ENCODE measurements at places on chromosomes 11 and 22. TPM values are rescaled to one million over a fixed set of nuclear protein-coding genes. Genes with fewer than 3 reads are reported as not detected.

The MMP8 gene
- not detected for total RNA-seq

The OR10A2 gene
- not detected for total RNA-seq

The POLR3H gene
- 54.2 TPM for total RNA-seq

The OR4D5 gene
- not detected for total RNA-seq

The RFPL2 gene
- not detected for total RNA-seq

The MED19 gene
- total RNA-seq, result 12.7 TPM

- DNase-seq, result no peak
These were observed 27.5 kb upstream of the MTNR1B start for GRCh38 chr11:92941676-92942571.

DNA sequence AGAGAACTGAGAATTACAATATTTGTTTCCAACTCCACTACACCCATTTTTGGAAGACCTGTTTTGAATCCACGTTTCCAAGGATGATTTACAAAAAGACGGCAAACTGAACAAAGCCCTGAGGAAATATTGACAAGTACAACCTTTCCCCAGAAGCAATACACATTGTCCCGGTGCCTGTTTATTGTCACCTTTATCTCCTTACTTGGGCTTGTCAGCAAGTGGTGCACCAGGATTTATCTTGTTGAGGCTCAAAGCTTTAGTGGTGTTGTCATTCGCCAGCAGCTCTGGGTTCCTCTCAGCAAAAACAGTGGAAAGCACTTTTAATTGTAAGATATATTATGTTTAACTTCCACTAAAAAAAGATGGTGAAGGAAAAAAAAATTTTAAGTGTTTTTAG, 1191.9 kb upstream of the TENM4 start:
- DNase-seq, result no peak

DNA sequence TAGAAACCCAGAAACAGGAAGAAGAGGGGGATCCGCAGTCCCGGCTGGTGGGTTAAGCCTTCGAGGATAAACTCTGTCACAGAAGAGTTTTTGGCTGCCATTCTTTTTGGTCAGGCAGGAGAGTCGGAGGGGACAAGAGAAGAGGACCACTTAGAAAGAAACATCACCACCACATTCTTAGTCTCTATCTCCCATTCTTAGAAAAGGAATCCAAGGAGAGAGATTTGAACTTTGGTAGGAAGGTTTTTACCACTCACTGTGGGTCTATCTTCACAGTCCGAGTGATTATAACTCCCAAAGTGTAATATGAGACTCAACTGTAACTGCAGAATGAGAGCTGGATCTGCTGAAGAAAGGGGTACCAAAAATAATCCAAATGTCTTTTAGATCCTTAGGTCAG, at the start of gene OR8B12:
OR8B12 (minus strand) TSS at position 101 of the 400 bp plus-strand sequence; CDS start at position 101, 0 bp downstream.
- no peak for DNase-seq

- DNase-seq, result no peak
These were observed 13.5 kb downstream of the CCDC81 start for GRCh38 chr11:86388198-86388597.

GRCh38 chr11:101487775-101488174, 96.0 kb downstream of the TRPC6 start:
- DNase-seq, result no peak

DNA sequence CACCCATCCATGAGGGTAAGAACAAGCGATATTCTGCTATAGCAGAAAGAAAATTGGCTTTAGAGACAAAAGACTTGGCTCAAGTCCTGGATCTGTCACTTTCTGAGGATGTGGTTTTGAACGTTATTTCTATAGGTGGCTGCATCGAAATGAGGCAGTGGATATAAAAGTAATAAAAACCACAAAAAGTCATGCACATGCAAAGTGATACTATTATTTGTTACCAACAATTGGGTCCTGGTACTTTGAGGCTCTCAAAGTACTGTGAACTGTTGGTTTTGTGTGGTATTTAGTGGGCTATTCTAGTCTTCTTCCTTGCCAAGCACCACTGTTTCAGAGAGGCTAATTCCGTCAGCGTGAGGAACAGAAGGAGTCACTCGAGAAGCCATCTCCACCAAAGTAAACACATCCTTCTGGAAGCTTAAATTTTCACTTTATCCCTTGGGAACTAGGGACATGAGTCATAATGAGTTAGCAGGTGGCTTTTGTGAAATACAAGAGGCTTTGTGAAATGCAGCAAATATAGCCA, 13.1 kb downstream of the UBASH3B start:
- no peak for DNase-seq

- peak; percentile 46 for DNase-seq
These were observed 6.4 kb downstream of the SIGIRR start for GRCh38 chr11:408154-409007.

DNA sequence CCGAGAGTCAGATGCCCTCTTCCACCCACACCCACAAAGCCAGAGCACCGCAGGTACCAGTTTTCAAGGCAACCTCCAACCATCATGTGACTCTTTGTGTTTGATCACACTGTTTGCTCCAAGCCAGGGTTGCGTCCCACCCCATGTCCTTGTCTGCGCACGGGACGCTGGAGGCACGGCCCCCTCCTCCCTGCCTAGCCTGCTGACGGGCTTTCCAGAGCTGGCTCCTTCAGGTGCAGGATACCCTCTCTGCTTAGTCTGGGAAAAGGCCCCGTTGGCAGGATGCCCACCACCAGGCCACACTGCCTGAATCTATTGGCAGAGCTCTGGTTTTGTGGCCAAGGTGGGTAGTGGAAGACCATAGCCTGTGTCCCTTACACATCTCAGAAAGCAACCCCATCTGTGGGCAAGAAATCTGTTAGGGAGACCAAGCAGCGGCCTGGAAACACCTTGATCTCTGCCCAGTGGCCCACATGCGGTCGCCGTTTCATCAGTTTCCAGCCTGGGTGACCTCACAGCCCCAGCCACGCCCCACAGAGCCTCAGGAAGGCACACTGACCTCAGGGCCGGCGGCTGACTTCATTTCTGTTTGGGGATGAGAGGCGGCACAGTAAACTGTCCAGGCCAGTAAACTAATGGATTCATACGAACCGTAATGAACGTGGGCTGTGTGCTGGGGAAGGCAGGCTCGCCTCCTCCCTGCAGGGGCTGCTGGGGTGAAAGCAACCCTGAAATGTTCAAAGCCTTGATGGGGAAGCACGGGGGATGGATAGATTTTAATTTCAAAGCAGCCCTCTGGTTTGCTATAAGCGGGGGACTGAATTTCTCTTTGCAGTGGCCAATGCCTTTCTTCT, 25.8 kb downstream of the CDPF1 start:
- no peak for DNase-seq

DNA sequence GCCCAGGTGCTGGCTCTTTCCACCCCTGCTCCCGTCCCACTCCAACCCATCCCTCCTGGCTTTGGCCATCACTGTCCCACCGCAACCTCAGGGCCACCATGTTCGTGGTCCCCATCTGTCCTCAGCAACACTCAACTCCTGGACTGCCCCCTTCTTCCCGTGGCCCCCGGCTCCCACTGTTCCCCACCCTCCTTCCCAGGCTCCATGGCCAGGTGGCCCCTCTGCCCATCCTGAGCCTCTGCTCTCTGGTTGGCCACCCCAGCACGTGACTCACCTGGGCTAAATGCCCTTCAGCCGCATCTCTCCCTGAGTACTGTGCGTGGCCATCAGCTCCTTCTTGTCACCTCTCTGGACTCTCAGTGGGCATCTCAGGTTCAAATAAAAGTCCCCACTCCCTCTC, 41.6 kb upstream of the PHF21B start:
- DNase-seq, result no peak

- no peak for DNase-seq
These were observed 592.0 kb downstream of the BRD1 start for GRCh38 chr22:49235463-49236300.

DNA sequence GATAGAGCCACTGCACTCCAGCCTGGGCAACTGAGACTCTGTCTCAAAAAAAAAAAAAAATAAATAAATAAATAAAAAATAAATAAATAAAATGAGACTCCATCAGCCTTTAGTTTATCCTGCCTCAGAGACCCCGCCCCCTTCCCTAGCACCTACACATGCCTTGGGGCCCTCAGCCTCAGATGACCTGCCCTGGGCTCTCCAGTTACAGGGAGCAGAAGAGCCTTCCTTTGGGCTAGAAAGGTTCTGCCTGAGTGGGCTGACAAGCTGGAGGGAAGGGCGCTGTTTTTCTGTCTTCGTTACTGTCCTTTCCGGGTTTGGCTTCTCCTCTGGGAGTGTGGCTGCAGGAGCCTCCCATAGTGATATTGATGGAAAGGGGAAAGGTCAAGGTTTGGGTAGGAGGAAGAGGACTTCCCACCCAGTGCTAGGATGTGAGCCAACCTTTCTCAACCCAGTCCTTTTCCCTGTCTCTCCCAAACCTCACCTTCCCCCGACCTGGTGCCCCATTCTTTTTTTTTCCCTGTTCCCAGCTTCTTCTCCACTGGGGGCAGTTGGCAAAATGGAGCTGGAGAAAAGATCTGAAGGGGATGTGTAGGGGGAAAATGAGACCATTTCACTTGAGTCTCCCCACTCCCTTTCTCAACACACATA, 1.5 kb upstream of the SF3B2 start:
- DNase-seq, result no peak

GRCh38 chr11:68216171-68216938, 3.3 kb upstream of the KMT5B start:
- no peak for DNase-seq

DNA sequence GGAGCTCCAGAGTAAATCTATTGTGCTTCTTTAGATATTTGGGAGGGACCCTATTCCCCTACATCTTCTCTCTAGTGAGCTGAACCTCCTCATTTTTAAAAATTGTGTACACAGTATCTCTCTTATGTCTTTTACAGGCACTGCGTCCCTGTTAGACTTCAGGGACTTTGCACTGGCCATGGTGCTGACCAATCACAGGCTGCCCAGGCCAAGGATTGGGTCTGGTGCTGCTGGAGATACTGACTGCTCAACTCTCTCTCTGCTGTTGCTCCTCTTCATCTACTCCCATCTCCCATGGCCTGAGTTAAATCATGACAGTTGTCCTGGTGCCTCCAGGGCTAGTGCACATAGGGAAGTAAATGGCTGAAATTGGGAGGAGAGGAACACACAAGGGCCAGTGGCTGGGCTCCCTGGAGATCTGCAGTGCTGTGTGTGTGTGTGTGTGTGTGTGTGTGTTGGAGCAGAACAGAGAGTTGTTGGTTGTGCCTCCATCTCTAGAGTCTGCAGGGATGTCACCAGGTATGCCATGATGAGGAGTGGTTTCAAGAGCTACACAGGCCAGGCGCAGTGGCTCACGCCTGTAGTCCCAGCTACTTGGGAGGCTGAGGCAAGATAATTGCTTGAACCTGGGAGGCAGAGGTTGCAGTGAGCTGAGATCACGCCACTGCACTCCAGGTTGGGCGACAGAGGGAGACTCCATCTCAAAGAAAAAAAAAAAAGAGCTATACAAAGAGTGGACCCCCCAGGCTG, 155.3 kb downstream of the ST3GAL4 start:
- no peak for DNase-seq

DNA sequence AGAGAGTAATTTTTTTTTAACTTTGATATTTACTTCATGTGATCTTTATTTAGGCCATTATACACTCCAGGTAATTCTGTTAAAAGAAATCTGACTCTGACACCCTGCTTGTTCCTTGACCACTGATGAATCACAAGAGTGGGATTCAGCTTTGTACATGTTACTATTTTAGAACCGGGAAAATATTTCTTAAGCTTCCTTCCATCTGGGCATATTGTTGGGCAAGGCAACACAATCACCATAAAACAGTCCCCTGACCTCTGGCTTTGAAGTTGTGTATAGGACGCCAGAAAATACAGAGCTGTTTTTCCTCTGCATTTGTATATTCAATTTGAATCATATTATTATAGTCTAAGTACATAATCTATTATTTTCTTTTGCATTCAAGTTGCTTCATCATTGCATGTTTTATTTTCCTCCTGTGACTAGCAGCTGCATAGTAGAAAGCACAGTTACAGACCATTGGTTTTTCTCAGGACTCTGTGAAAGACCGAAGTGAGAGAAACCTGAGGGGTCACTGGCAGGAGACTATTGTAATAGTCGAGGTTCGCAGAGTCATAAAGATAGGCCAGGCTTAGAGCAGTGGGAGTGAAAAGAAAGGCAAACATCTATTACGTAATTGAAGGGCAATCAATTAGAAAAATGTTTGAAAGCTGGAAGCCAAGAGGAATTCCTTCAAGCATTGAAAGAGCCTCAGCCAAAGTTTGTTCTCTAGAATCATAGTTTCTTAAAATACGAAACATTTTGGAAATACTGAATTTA, 51.8 kb upstream of the SLC36A4 start:
- DNase-seq, result no peak

GRCh38 chr11:1854132-1854948, 1.5 kb downstream of the LSP1 start:
- DNase-seq, result no peak

GRCh38 chr22:43742154-43742950, 69.8 kb downstream of the EFCAB6 start:
- no peak for DNase-seq

DNA sequence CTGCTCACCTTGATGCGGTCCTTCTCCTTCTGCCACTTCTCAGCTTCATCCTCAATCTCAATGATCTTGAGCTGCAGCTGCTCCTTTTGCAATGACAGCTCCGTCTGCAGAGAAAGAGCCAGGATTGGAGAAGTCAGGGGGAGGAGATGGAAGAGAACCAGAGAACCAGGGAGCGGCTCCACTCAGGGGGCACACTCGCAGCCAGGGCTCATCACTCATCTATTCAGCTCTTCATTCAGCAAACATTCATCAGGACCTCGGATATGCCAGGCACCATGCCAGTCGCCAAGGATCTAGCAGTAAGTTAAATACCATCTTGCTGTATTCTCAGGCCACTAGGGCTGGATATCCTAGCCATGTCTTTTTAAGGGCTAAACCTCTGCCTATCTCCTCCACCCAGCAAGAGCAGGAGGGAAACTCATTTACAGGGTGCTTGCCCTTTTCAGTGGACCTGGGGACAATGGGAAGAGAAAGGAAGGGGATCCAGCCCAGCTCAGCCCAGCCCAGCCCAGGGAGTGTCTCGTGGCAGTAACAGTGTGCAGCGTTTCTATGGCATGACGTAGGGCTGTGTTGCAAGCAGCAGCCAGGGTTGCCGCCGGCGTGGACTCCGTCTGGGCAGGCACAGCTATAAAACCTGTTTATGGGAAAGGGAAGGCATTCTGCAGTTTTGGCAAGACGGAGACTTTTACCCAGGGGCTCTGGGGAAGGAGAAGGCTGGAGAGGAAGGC, 9.4 kb downstream of the TRIM29 start:
- DNase-seq, result peak; percentile 92

GRCh38 chr11:31763296-31763695, 47.8 kb downstream of the PAX6 start:
- no peak for DNase-seq

DNA sequence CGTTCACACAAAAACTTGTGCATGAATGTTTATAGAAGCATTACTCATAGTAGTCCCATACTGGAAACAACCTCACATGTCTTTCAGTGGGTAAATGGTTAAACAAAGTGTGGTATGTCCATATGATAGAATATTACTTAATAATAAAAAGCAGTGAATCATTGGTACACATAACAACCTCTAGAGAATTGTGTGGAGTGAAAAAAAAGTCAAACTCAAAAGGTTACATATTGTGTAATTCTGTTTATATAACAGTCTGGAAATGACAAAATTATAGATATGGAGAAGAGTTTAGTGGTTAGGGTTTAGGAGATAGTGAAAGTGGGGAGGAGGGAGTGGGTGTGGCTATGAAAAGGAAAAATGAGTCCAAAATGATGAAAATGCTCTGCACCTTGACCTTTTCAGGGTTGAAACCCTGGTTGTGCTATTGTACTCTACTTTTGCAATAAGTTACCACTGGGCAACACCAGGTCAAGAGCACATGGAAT, 243.4 kb upstream of the DDI1 start:
- DNase-seq, result no peak

- no peak for DNase-seq
These were observed 3.5 kb downstream of the CBX7 start for GRCh38 chr22:39148727-39149535.
